ENCODE measurements at places on chromosomes 4 and X.

DNA sequence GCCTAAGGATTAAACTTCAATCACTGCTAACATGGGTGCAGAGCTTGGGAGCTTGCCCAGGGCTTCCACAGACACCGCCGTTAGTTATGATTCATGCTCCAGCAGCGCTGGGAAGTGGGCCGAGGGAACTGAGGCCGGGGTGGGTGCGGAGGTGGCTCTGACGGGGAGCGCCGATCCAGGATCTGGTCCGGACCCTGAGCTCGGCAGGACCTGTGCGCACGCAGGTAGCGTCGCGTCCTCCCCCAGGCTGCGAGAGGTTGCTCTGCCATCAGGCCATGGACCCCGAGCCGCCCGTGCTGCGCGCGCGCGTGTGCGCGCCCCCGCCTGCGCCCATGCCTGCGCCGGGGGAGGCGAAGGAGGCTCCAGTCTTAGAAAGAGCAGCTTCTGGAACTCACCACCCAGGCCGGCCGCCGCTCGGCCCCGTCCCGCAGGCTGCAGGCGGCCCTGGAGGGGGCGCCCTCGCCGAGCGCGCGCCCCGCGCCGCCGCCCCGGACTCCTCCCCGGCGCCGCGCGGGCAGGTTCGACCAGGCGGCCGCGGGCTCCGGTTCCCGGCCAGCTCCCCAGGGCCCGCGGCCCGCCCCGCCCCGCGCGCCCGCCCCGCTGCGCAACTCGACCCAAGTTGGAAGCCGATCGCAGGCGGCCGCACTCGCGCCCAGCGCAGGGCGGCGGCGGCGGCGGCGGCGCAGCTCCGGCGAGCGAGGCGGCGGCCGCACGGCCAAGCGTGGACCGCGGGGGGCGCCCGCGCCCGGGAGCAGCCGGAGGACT, 732 bp upstream of the ADRA2C start:
- no peaks in the 10 kb centered on the region for H3K36me3 ChIP-seq
- H3K27ac ChIP-seq: peak overlapping the region; percentile 80
- DNase-seq: no peak
- peak overlapping the region; percentile 37 for H3K4me3 ChIP-seq
- H3K27me3 ChIP-seq: no peaks in the 10 kb centered on the region

DNA sequence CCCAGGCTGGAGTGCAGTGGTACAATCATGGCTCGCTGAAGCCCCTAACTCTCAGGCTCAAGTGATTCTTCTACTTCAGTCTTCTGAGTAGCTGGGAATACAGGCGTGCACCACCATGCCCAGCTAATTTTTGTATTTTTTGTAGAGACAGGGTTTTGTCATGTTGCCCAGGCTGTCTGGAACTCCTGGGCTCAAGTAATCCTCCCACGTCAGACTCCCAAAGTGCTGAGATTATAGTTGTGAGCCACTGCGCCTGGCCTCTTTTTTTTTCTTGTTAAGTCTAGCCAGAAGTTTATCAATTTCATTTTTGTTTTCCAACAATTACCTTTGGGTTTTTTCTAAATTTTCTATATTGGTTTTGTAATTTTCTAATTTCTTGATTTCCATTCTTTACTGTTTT, 100.6 kb downstream of the GC start:
- no peak for DNase-seq
- no peaks in the 10 kb centered on the region for H3K36me3 ChIP-seq

GRCh38 chr4:114636192-114636935, 37.8 kb downstream of the UGT8 start:
- H3K36me3 ChIP-seq: no peaks in the 10 kb centered on the region
- no peaks in the 10 kb centered on the region for H3K4me1 ChIP-seq
- H3K27ac ChIP-seq: no peak overlapping the region
- no peak overlapping the region for H3K4me3 ChIP-seq
- DNase-seq: no peak

DNA sequence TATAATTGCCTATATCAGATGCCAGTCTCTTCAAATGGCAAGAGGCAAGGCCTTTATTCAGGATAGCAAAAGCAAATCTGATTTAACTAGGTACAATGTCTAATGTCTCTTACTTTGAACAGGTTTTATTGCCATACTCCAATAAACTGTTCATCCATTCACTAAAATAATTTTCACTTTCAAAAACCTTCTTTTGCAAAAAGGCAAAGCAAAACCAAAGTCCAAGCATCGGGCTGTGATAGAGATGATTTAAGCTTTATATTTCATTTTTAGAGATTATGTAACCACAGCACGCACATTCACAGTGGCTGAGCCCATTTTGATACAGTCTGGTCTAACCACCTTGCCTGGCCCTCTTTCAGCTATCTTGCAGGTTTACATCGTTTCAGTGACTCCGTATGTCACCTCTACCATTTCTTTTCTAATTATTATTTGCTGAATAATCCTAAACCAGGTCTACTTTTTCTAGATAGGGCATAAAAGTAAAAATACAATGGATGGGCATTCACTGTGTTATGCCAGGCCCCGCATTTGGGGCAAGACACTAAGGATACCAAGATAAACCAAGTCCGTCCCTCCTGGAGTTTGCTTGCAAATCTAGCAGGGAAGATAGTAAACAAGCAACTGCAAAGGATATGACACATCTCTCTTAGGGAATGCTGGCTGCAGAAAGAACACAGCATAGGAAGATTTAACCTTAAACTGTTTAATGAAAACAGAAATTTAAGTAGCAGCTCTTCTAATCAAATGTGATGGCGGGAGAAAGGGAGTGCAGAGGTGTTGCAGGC, 1.8 kb downstream of the CASP3 start:
- H3K27ac ChIP-seq: peak overlapping the region; percentile 100
- no peaks in the 10 kb centered on the region for H3K27me3 ChIP-seq
- no peaks in the 10 kb centered on the region for H3K36me3 ChIP-seq
- H3K4me3 ChIP-seq: peak overlapping the region; percentile 91

DNA sequence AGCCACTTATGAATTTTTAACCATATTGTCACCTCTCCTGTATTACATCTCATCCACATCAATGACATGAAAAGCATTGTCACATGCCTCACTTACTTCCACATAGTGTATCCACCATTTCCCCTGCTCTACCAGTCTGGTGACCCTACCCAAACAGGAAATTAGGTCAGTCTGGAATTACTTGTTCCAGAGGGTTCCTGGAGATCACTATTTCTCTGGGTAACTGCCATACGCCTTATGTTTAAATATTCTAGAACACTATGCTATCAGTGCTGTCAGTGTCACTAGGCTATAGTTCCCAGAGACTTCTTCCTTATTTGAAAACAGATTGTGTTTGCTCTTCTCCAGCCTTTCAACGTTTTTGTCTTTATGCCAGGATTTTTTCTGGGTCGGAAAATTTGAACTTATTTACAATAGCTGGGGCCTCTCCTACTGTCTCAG, 15.0 kb downstream of the SRPX2 start:
- H3K27ac ChIP-seq: peak overlapping the region; percentile 64
- H3K36me3 ChIP-seq: no peaks in the 10 kb centered on the region
- no peak for DNase-seq
- no peaks in the 10 kb centered on the region for H3K27me3 ChIP-seq
- no peaks in the 10 kb centered on the region for H3K4me1 ChIP-seq

- H3K36me3 ChIP-seq: no peaks in the 10 kb centered on the region
- no peak overlapping the region for H3K27ac ChIP-seq
- no peaks in the 10 kb centered on the region for H3K27me3 ChIP-seq
- H3K4me3 ChIP-seq: no peak overlapping the region
These were observed 1839.5 kb upstream of the PCDH10 start for GRCh38 chr4:131309628-131310027.

- no peaks in the 10 kb centered on the region for H3K4me1 ChIP-seq
- H3K36me3 ChIP-seq: no peaks in the 10 kb centered on the region
- DNase-seq: no peak
- H3K27ac ChIP-seq: no peak overlapping the region
These were observed 669.8 kb downstream of the IQCM start for GRCh38 chr4:149145803-149146202.

- H3K36me3 ChIP-seq: no peaks in the 10 kb centered on the region
- H3K4me1 ChIP-seq: no peaks in the 10 kb centered on the region
- DNase-seq: no peak
- no peaks in the 10 kb centered on the region for H3K27me3 ChIP-seq
- no peak overlapping the region for H3K27ac ChIP-seq
These were observed 42.0 kb downstream of the GUCY1B1 start for GRCh38 chr4:155800685-155801343.

DNA sequence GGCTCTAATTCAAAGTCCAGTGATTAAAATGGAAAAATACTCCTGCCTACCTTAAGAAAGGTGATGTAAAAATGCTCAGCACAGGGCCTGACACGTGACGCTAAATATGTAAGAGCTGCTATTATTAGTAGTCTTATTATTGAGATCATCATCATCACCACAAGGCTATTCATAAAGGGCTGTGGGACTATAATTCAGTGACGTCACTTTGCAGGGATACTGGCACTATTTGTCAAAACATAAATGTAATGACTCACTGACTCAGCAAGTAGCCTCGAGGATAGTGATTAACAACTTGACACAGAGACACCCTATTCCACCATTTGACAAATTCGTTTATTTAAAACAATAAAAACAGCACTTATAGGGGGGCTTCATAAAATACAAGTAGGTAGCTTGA, 258.9 kb downstream of the SPANXN1 start:
- H3K27ac ChIP-seq: no peak overlapping the region
- no peaks in the 10 kb centered on the region for H3K36me3 ChIP-seq
- no peak overlapping the region for H3K4me3 ChIP-seq
- H3K4me1 ChIP-seq: no peaks in the 10 kb centered on the region
- no peak for DNase-seq
- no peaks in the 10 kb centered on the region for H3K27me3 ChIP-seq

All from esophagus squamous epithelium (tissue), 5 donors.